Stimulated activated CD4-positive, alpha-beta T cell treated with anti-CD3 and anti-CD28 coated beads, TNF-alpha, amount 100 ng/mL, for 4 hours (primary cell): ENCODE measurements at places on chromosomes 4 and X.

GRCh38 chr4:157018920-157019490, 47.4 kb upstream of the PDGFC start:
- DNase-seq, result no peak

GRCh38 chrX:66635360-66635759, 3.5 kb downstream of the EDA2R start:
- DNase-seq, result no peak

DNA sequence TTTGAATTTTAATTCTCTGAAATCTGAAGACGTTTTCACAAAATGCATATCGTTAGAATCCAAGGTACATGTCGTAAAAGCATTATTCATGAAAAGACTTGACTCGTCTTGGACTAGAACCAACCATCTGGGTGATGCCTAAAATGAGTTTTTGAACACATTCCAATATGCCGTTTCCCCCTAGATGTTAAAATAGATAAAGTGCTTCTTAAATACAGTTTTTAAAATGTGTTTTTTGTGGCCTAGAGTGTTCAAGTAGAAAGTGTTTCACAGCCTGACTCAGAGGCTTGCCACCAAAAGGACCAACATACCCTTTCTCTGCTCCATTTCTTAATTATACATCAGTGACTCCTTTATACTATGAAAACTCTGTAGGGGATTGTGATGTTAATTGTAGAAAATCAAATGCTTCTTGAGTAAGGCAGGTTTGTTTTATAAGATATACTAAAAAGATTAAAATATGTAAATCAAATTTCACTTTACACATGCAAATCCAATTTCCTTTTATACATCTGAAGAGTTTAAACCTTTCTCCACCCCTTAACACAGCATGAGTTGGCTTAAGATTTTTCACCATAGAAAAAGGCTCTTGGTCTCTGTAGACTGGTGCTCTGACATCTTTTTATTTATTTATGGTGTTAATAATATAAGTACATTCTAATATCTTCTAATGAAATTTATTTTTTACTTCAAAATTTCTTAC, 48.4 kb downstream of the PRKG2 start:
- DNase-seq, result no peak

GRCh38 chrX:118062048-118062789, 54.4 kb downstream of the KLHL13 start:
- no peak for DNase-seq

GRCh38 chr4:183632689-183633088, 26.3 kb downstream of the RWDD4 start:
- DNase-seq, result no peak

GRCh38 chr4:72899214-72899613, 170.3 kb downstream of the COX18 start:
- DNase-seq, result no peak

DNA sequence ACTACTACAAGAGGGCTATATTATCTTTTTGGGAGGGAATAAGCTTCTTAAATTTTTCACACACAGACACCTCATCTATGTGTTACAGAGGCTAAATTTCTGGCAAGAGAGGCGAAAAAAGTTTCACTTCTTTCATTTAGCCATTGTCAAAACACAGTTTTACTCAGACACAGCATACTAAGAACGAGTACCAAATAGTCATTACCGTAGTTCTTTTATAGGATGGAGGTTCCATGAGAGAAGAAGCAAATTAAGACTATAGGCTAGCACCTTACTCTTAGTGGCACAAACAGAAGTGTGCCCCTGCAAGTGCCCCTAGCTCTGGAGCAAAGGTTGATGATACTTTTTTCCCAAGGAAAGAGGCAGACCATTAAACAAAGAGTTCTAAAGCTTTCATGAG, 26.2 kb downstream of the UGT2B7 start:
- no peak for DNase-seq

DNA sequence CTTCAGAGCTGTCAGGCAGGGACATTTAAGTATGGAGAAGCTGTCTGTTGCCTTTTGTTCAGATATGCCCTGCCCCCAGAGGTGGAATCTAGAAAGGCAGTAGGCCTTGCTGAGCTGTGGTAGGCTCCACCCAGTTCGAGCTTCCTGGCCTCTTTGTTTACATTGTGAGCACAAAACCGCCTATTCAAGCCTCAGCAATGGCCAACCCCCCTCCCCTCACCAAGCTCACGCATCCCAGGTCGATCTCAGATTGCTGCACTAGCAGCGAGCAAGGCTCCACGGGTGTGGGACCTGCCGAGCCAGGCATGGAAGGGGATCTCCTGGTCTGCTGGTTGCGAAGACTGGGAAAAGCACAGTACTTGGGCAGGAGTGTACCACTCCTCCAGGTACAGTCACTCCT, 59.3 kb downstream of the ZNF674 start:
- DNase-seq, result no peak

- no peak for DNase-seq
These were observed 40.2 kb upstream of the GRID2 start for GRCh38 chr4:92263575-92263974.

DNA sequence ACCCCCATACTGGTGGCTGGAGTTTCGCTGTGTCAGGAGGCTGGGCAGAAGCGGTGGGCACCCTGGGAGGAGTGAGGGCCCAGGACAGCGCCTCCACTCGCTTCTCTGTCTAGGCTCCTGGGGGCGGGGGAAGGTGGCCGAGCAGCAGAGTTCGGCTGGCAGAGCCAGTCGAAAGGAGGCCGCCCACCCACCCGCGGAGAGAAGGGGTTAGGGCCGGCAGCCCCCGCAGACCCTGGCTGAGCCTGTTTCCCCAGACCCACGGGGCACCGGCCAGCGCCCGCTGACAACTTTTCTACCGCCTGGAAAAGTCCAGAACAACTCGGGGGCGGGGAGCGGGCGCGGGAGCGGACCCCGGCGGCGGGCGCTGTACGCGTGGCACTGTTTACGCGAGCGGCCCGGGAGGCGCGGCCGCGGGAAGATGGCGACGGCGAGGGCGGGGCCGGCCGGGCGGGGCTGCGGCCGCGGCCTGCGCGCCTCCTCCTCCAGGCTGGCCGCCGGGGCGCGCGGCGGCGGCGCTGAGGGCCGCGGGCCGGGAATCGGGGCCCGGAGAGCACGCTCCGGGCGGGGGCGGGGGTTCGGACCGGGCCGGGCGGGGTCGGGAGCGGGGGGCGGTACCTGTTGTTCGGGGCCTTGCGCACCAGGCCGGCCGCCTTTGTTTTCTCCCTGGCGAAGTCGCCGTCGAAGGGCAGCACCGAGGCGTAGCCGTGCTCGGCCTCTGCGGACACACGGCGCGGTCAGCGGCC, 628 bp downstream of the MXD4 start:
- DNase-seq, result peak; percentile 13

- DNase-seq, result no peak
These were observed 86.3 kb upstream of the RAPGEF2 start for GRCh38 chr4:159016593-159017024.

GRCh38 chr4:151604238-151604637, 156.6 kb downstream of the GATB start:
- no peak for DNase-seq

DNA sequence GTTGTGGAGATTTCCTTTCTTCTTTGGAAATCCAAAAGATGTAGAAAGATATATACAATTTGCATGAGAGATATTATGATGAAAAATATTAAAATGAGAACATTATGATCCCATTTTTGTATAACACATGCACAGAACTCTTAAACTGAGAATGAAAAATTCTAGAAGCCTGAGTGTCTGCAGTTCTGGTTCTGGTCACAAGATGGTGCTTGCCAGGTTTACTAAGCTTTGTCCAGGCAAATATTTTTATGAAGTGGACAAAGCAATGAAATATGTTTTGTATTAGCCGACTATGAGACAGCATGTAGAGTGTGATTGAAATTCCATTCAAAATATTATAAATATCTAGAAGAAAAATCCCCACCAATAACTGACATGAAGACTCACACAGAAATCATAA, 2.2 kb downstream of the PWWP3B start:
- no peak for DNase-seq

GRCh38 chr4:1049591-1049905, 38.1 kb downstream of the FGFRL1 start:
- DNase-seq, result no peak

DNA sequence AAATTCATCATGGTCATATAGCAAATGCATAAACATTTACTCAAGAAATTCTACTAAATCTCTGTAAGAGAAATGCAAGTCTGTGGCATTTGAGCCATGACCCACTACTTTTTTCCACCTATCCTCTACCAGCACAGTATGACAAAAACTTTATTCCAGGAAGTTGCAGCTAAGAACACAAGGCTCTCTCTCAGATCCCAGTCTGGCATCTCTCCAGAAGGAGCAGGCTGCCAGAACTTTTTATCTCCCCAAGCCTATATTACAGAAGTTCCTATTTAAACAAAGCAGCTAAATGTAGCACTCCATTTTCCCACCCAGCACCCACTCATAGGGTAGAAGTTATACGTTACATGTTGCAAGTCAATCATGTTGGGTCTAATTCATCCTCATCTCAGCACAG, 49.3 kb upstream of the EPGN start:
- no peak for DNase-seq
